Stimulated activated CD4-positive, alpha-beta T cell treated with anti-CD3 and anti-CD28 coated beads, TNF-alpha, amount 100 ng/mL, for 24 hours (primary cell): ENCODE measurements at places on chromosomes 3 and 15.
A peak's percentile ranks its signal among the peaks of the same experiment; 100 is the strongest.

DNA sequence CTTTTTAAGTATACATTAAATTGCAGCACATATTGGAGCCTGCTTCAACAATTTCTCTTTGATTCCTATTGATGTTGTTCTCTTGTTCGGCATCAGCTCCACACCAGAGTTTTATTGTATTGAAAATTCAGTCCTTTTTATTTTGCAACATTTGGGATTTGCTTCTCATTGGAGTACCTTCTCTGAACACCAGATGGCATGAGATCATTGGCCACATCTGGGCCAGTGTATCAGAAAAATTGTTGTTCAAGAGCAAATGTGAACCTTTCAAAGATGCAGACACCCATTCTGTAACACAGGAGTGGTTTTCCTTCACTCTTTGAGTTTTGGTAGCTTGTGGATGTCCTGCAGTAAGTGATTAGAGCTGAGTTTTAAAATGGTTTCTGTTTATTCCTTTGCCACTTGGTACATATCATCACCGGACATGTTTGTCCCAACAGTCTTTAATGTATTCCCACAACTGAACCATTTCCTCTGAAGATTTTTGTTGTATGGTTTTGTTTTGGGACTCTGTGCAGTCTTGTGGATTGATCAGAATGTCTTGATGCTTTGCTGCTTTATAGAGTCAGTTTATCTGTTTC is 96.1 kb downstream of the MCTP2 start:
- no peak for DNase-seq

GRCh38 chr3:13132281-13132680 is 59.1 kb upstream of the IQSEC1 start:
- DNase-seq = no peak

GRCh38 chr3:157239082-157239704 is 79.2 kb upstream of the CCNL1 start:
- DNase-seq = peak; percentile 48

DNA sequence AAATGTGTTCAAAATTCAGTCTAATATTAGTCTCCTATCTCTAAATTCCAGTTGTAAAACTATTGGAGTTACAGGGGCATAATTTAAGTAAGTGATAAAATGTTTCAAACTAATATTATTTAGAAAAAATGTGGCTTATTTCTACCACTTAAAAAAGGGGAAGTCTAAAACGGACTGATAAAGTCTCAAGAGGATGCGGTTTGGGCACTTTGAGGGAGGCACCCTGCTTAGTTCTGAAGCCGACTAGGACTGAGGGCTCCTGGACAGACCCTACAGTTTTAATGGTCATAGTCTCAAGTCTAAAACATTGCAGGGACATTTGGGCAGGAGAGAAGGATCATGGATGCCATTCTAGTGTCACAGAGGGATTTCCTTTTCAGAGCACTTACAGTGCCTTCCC is 566.3 kb downstream of the NR2F2 start:
- DNase-seq = no peak

DNA sequence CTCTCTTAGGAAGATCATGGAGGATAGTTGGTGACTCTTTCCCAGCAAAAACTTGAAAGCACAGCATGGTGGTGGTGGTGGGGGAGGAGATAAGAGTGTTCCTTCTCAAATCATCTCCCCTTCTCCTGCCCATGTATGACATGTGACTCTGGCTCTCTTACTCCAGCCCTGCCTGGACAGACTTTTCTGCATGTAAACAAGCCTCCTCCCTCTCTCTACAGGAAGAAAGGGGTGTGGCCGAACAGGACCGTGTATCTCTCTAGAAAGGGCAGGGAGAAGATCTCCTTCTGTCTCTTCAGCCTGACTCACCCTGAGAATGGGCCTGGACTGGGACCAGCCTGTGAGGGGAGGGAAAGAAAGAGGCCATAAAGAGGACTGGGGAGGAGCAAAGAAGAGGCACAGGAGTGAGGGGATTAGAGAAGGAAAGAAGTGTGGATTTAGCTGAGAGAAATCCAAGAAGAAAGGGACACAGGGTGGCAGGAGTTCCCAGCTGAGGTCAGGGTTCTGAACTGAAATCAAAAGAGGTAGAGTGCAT is 1.5 kb downstream of the CELF6 start:
- DNase-seq = no peak

GRCh38 chr15:32649342-32649741 is 7.8 kb downstream of the SCG5 start:
- DNase-seq = no peak

GRCh38 chr3:172367205-172368105 is 80.8 kb downstream of the GHSR start:
- no peak for DNase-seq

DNA sequence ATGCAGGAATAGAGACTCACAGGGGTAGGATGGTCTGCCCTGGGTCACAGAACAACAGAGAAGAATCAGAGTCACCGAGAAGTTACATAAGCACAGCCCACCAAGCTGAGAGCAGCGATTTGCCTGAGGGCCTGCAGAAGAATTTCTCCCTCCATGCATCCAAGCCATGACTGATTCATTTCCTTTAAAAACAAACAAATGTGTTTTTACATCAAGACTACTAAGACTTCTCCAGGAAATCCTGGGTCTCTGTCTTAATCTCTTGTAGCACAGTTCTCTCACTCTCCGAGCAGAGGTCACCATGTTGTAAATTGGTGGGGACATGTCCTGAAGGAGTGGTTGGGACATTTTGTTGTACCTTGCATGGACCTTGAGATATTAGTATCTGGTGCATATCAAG is 159.8 kb downstream of the THSD4 start:
- DNase-seq = no peak

DNA sequence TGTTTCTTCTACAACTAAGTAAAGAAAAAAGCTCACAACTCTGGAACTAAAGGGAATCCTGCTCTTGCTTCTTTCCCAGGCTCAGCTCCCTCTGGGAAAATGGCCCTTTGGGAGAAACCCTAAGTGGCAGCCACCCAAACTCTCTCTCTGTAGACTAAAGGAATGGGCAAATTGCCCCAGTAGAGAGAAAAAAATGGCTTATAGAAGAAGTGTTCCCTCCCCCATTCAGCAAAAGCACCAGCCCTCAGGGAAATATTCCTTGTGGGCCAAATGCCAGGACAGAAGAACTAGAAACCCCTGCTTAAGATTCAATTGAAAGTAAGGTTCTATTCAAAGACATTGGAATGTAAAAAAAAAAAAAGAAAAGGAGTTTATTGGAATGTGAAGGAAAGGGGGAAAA is 603.7 kb upstream of the ALCAM start:
- DNase-seq = no peak

GRCh38 chr3:101724329-101725193 is at the start of gene CEP97:
TSS of gene CEP97 (plus strand) at chr3:101724614. CDS start at chr3:101724677, 63 bp downstream.
- DNase-seq = peak; percentile 78

DNA sequence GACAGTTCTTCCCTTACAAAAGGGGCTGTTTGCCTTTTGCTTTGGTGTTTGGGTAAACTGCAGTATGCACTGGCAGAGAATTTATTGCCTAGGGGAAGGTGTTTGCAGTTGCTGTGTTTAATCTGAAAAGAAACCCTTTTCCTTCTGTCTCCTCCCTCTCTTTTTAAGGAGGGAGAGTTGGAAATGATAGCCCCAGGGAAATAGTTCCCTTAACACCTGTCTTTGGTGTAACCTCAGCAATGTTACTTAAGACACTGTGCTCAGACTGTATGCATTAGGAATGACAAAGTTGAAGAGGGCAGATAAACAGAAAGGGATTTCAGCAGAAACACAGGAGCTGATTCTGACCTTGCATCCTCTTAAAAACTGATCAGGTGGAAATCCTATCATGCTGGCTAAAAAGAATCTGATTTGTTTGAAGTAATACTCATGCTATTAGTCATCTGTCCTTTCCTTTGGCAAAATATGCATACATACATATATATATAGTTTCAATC is 125.4 kb downstream of the TP63 start:
- no peak for DNase-seq

DNA sequence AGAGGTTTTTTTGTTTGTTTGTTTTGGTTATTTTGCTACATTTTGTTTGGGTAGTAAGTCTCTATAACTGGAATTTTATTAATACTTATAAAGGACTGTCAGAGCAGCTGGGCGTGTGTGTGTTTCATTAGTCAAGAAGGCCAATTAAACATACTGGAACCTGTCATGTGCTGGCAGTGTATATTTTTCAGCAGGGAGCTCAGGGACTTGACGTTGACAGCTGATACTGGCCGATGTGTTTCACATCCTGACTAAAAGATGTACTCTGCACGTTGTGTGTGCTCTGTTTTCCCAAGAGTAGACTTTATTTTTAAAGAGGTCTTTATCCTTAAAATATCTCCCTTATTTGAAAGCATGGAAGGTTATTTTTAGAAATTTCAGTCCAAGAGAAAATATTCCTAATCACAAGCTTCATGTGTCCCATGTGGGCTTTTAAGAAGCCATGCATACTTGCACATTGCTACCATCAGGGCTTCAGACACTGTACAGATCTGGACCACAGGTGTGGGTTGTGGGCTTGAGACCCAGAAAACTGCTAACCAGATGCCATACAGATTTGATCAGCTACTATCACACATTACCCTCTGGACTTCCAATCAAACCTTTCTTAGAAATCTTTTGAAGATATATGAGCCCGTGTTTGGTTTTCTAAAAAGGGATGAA is 135.9 kb downstream of the FEZF2 start:
- no peak for DNase-seq

DNA sequence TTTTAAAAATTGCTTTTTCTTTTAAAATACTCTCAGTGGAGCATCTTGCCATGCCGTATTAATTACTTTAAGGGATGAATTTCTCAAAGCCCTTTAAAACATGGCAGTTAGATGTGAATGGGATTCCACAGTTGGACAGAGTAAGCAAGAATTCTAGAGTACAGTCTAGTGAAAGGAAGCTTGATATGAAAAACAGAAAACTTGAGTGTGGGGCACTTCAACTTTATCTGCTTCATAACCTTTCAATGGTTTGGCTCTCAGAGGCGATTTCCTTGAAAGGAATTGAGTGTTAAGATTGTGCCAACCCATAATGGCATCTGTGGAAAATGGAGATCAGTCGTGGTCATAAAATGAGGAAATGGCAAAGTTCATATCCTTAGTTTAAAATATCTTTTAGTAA is 127.7 kb upstream of the SAMMSON start:
- no peak for DNase-seq

DNA sequence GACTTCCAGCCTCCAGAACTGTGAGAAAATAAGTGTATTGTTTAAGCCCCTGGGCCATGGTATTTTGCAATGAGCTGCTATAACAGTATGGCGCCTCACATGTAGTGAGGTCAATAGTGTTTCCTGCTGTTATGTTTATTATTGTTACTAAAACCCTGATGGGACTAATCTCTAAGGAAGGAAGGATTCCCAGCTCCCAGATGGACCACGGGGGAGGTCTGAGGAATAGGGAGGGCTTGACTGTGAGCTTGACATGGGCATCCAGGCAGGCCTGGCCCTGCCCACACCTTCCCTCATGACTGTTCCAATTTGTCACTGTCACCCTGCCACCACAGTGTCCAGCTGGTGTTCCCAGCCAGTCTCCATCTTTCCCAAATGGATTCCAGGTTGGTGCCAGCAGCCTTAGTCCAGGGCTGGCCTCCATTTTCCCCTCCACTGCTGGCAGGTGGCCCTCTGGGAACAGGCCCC is 14.5 kb upstream of the SLC41A3 start:
- DNase-seq = no peak

DNA sequence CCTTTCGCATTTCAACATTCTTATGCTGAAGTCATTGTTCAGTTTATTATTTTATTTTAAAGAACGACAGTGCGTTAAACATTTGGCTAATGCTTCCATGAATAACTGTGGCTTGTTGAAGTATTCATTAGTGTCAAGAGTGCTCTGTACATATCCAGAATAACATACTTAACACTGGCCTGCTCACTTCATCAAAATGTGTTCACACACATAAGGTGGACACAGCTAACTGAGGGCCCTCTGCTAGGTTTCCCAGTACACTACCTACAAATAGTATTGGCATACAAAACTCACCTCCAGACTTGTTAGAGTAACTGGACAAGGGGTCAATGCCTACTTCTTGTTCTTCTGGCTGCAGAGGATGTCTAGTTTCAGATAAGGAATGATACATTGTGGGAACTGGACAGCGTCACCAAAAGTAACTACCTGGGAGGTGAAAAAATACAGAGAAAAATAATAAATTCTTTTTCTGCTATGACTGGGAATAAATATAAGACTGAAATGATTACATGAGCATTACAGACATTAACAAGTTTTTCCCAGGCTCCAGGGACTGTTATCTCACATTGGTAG is 234.2 kb downstream of the TBC1D5 start:
- no peak for DNase-seq

GRCh38 chr3:42491881-42492507 is 10.4 kb upstream of the VIPR1 start:
- DNase-seq = no peak

DNA sequence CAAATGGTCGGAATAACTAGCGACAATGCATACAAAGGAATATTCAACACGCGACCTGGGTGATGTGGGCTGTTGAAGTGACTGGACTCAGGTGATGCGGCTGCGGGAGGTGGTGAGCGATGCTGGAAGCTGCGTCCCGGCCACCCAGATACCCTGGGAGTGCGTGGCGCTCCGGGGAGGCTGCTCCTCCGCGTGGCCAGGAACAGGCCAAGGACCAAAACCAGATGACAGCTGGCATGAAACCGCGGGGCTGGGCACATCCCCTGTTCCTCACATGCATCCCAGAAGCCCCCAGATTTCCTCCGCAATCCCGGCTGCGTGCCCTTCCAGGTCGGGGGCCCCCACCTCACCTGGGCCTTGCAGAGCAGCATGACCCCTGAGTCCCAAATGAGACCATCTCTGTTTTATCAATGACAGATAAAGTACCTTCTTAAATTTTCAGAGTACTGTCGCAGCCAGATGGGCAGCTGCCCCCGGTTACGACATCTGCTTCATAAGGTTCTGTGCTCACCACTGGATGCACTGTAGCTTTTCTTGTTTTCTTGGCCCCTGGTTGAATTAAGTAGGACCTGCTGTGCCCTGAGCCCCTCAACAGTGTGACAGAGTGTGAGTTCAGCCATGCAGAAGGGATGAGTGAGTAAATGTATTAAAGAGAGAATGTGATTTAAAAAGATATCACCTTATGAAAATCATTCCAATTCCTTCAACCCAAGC is 278.2 kb downstream of the GABRG3 start:
- DNase-seq = no peak

GRCh38 chr15:58383876-58384275 is 47.9 kb upstream of the LIPC start:
- peak; percentile 42 for DNase-seq

GRCh38 chr3:164375995-164376394 is 702.3 kb downstream of the SI start:
- DNase-seq = no peak

DNA sequence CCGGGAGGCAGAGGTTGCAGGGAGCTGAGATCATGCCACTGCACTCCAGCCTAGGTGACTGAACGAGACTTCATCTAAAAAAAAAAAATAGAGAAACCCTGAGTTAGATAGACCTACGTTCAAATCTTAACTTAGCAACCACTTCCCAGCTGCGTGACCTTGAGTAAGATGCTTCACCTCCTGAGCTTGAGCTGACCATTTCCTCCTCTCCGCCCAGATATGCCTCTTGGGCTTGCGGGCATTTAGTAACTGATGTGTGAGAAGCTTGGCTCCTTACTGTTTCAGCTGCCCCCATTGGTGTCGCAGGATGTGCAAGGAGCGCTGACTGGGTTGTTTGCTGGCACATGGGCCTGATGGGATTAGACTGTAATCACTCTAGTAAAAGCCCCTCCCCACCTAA is 26.9 kb upstream of the ATG7 start:
- no peak for DNase-seq

- no peak for DNase-seq
These were observed 62.7 kb upstream of the NR2C2 start for GRCh38 chr3:14884665-14885064.
